SHP77 treated with DMSO at 0.1 percent for 48 hours (cell line): ENCODE measurements at places on chromosomes 12 and 14.

- no peak for DNase-seq
Observed at GRCh38 chr12:50505675-50506530, 1.1 kb downstream of the DIP2B start.

GRCh38 chr14:68975667-68976066 lies 3.4 kb downstream of the ACTN1 start:
- no peak for DNase-seq

DNA sequence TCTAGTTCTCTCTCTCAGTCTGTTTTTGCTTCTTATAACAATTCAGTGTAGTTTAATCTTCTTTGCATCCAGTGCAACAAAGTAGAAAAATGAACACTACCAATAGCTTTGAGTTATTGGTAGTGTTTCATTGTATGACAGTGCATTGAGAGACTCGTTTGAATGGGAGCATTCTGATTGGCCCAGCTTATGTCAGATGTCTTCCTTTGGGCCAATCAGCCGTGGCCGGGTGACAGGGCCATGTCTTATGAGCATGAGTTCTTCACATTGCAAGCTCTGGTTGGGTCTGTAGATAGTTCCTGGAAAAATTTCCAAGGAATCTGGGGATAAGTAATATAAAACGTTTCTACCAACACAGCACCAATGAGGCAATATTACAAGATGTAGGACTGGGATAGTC lies 36.5 kb downstream of the GYS2 start:
- no peak for DNase-seq

DNA sequence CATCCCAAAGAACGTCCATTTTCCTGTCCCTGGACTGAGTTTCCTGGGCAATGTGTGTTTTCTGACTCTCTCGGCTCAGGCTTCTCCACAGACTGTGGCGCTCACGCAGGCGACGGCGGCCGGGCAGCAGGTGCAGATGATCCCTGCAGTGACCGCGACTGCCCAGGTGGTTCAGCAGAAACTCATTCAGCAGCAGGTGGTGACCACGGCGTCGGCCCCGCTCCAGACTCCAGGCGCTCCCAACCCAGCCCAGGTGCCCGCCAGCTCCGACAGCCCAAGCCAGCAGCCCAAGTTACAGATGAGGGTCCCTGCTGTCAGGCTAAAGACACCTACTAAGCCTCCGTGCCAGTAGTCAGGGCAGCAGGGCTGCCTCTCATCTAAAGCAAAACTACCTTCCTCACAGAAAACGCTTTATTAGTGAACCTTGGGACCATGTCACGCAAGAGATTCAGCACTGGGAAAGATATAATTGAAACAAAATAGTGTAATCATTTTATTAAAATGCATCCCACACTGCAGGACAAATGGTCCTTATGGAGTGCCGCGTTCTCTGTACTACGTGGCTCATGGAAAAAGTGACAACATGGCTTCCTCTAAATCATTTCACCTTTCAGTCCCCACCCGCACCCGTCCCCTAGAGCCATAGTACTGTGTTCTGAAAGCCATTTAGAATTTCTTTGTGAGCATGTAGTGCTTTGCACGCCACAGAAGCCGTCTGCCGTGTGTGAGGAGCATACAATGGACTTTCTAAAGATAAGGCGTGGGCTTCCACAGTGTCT lies 66.6 kb downstream of the DDX51 start:
- no peak for DNase-seq

- no peak for DNase-seq
Observed at GRCh38 chr12:111428728-111429175, 23.0 kb downstream of the SH2B3 start.

DNA sequence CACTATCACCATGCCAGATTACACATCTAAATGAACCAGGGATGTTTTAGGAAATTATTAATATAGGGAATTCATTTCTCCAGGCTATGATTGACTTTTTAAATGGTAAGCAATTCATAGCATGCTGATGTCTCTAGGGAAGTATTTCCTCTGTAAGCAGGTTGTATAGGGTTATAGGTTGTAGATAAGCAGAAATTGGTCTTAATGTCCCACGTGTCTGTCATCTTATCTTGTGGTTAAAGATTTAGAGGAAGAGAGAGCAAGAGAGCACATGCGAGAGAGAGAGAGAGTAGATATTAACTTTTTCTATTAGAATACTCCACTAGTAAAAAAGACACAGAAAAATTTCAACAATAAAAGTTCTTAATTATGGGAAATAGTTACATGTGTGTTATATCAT lies 32.6 kb downstream of the TRHDE start:
- DNase-seq = no peak

- DNase-seq = no peak
Observed at GRCh38 chr14:25055992-25056687, 6.2 kb upstream of the STXBP6 start.

- no peak for DNase-seq
Observed at GRCh38 chr12:95557625-95558024, 6.3 kb upstream of the USP44 start.

- no peak for DNase-seq
Observed at GRCh38 chr12:44021471-44021971, 185.6 kb downstream of the TMEM117 start.

- DNase-seq = no peak
Observed at GRCh38 chr14:26410189-26410685, 187.6 kb downstream of the NOVA1 start.

DNA sequence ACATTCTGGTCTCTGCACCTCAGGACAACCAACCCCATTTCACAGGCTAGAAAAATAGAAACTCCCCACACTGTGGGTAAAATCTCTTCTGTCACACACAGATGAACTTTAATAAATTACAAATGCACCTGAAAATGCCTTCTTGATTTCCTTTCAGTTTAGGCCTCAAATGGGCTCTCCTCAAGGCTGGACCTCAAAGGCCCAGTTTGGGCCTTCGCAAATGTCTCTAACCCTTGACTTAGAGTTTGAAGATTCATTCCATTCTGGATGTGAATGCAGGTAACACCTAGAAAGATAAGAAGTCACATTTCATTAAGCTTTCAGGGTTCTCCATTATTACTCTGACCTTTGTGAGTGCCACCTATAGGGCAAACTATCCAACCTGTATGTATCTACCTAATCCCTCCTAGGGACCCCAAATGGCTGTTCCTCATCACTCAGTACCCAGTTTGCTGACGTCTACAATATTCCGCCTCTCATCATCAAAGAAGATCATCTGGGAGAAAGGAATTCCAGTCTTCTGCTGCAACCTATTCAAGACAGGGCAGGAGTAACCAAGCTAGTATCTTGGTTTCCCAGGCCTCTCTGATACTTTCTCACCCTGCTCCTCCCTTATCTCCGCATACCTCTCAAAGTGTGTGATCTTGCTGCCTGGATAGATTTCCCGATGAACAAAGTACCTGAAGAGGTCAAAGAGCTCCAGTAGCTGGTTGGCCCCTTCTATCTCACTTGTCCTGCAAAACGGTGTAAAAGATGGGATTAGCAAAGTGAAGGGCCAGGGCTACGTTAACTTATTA lies 776 bp upstream of the CHMP4A start:
- DNase-seq = no peak

GRCh38 chr12:41972598-41972997 lies 172.1 kb downstream of the GXYLT1 start:
- no peak for DNase-seq

- no peak for DNase-seq
Observed at GRCh38 chr14:39176263-39177167, 1.5 kb downstream of the PNN start.

DNA sequence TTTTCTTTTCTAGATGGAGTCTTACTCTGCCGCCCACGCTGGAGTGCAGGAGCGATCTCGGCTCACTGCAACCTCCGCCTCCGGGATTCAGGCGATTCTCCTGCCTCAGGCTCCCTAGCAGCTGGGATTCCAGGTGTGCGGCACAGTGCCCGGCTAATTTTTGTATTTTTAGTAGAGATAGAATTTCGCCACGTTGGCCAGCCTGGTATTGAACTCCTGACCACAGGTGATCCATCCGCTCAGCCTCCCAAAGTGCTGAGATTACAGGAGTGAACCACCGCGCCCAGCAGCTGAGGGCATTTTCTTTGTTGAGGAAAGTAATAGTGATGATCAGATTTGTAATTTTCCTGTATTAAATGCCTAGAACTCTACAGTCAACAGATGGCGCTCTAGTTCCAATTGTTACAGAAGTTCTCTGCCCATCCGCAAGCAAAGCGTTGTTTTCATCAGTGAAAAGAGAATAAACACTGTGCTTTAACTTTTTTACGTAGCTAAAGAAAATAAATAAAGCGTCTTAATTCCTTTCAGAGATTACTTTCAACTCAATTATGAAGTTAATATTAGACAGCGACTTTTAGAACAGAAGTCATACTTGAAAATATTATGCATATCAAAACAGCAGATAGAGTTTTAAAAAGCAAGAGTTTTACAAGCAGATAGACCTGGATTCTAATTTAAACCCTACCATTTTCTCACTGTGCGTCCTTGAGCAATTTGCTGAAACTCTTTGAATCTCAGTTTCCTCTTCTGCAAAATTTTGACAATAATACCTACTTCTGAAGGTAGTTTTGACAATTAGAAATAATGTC lies 335.1 kb downstream of the DUSP6 start:
- peak; percentile 78 for DNase-seq

GRCh38 chr12:117527479-117527855 lies 166.0 kb upstream of the NOS1 start:
- DNase-seq = no peak

GRCh38 chr14:91305650-91306431 lies 61.3 kb upstream of the GPR68 start:
- DNase-seq = no peak

DNA sequence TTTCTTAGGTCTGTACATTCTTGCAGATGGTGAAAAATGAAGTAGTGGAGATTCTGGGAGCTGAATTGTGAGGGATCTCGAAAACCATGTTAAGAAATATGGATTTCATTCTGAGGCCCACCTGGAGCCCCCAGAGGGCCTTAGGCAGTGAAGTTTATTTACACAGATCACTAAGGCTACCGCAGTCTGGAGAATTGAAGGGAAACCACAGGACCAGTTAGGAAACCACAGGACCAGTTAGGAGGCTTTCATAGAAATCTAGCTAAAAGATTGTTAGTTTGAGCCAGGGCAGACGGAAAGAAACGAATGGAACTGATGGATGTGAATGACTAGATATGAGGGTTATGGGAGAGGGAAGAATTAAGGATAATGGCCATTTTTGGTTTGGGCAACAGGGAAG lies 7.2 kb downstream of the CBLN3 start:
- no peak for DNase-seq

GRCh38 chr12:93287149-93287548 lies 90.6 kb upstream of the NUDT4 start:
- no peak for DNase-seq

DNA sequence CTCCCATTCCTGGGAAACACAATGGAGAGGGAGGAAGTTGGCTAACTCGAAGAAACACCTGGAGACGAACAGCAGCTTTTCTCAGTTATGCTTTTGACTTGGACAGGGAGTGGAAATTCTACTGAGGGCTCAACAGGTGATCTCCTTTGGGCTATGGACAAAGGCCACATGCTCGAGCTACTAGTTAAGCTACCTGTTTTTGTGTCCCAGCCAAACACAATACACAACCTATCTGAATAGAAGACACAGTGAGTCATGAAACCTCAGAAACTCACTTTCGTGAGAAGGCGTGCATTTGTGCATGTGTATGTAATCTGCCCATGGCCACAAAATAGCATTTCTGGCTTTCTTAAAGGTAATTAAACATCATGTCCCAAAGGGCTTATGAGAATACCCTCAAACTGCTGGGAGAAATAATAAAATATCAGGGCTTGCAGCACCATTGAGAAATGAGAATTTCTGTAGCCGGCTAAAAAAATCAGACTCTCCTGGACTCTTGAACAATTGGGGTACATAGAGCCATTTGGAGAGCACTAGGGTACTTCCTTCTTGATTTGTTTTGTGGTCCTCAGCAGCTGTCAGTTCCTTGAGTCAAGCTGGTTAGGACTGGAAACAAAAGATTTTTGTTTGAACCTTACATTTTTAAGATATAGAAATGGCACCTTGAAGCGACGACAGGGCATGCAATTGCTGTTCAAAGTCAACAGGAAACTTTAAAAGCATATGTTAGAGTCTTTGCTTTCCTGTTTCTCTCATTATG lies 85.5 kb upstream of the PTHLH start:
- no peak for DNase-seq

- DNase-seq = no peak
Observed at GRCh38 chr14:90105756-90106155, 44.0 kb downstream of the KCNK13 start.

DNA sequence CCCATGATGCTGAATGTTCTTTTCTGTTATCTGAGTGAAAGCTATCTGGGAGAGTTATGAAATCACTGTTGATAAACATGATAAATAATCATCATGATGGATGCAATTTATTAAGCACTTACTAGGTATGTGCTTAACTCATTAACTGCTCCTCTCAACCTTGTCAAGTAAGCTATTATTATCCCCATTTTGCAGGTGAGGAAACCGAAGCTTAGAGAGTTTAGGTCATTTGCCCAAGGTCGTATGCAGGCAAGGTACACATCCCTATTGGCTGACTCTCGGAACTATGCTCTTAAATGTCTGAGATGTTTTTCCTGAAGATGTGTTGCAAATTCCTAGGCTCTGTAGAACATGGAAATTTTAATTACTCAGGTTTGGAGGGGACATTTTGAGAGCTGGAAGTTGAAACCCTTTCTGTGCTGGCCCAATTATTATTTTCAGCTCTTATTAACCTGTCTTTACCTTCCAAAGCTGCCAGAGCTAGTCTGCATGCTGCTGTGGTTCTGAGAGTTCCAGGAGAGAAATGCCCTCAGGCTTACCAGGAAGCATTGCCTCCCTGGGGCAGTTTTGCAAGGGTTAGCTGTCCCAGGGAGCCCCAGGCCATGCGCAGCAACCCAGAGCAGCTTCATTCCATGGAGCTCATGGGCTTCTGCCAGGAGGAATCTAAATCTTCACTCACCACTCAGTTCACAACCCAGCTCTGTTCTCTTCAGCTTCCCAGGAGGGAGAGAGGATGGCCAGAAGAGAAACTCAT lies 55.6 kb upstream of the OAS1 start:
- DNase-seq = no peak

GRCh38 chr14:26113911-26114640 lies 483.8 kb downstream of the NOVA1 start:
- DNase-seq = no peak

- DNase-seq = no peak
Observed at GRCh38 chr12:90905691-90906370, 49.1 kb downstream of the CCER1 start.

- DNase-seq = no peak
Observed at GRCh38 chr14:74571901-74572725, 39.9 kb downstream of the LTBP2 start.

- no peak for DNase-seq
Observed at GRCh38 chr14:23130871-23131270, 11.8 kb upstream of the CEBPE start.
